ENCODE measurements at places on chromosomes 2 and 18.

DNA sequence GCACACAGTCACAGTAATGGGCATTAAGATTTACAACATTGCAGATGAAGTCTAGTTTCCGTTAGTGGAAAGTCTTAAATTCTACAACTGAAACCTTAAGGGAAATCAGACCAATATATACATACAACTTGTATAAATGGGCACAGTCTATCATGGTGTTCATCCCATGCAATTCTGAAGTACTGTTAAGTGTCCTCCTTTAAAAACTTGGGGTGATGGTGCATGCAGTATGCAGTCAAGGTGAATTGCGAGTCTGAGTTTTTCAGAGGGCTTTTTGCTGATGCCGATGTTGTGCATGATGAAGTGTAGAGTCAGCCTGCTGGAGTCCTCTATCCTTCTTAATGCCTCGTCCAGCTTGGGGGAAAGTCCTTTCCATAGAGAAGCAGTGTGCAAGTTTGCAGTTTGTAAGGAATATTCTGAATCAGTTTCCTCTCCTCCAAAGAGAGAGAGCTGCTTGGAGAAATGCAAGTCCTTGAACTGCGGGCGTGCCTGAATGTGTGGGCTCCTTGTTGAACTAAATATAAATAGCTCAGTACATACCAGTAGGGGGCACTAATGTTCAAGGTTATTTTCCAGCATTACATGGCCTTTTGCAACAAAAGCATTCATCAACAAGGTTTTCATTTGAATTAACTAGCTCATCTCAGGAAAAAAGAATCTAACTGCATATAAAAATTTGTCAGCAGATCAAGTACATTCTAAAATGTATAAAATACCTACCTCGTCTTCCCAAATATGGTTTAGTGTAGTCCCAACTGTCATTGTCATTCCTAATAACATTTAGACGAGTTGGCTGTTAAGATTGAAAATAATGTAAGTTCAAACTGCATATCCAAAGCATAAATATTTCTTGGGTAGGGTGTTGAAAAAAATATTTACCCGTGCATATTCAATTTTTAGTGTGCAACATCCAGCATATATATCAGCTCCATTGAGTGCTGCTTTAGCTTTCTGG lies 21.3 kb downstream of the HNRNPLL start:
- DNase-seq: peak; percentile 61

GRCh38 chr2:104870100-104870975 lies 16.4 kb downstream of the POU3F3 start:
- DNase-seq: no peak

GRCh38 chr2:222332116-222332515 lies 33.3 kb upstream of the PAX3 start:
- DNase-seq: no peak

DNA sequence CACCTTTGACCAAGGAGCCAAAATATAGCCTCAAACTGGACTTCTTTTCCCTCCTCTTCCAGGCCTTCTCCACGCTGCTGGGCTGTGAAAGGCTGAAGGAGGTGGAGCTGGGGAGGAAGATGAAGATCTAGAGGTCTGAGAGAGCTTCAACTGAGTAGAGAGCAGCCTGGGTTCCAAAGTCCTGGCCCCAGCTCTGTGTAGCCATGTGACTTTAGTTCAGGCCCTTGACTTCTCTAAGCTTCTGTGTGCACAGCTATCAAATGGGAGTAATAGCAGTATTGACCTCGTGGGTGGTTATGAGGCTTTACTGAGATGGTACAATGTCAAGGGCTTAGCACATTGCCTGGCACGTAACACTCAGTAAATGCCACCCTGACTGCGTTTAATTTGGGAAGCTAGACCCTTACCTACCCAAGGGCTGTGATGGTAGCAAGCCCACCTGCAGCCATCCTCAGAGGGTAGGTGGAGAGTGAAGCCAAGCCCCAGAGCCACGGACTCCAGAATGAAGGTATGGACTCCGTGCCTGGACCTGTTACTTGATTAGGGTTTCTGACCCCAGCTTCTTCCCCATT lies 38.4 kb downstream of the SERTAD2 start:
- no peak for DNase-seq

DNA sequence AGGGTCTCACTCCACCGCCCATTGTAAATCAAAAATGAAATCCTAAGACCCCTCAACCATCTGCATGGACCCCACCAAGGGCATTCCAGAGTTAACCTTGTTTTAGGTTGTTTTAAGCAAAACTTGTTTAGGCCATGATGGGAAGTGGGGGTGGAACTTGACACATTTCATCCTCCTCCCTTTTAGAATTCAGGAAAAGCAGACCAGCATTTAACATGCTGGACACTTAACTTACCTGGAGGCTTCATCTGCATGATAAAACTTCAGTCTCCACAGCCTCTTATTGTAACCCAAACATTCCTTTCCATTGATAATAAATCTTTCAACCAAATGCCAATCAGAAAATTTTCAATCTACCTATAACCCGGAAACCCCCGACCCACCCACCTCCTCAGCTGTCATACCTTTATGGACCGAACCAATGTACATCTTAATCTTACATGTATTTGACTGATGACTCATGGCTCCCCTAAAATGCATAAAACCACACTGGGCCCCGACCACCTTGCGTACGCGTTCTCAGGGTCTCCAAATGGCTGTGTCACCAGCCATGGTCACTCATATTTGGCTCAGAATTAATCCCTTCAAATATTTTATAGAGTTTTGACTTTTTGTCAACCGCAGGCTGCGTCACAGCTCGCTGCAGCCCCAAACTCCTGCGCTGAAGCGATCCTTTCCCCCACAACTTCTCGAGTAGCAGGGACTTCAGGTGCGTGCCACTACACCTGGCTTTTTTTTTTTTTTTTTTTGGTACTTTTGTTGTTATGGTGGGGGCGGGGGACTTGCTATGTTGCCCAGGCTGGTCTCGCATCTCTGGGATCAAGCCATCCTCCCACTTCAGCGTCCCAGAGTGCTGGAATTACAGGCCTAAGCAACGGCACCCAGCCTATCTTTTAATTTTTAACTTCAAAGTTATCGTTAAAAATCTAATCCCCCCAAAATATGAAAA lies 917 bp downstream of the MPPE1 start:
- no peak for DNase-seq

DNA sequence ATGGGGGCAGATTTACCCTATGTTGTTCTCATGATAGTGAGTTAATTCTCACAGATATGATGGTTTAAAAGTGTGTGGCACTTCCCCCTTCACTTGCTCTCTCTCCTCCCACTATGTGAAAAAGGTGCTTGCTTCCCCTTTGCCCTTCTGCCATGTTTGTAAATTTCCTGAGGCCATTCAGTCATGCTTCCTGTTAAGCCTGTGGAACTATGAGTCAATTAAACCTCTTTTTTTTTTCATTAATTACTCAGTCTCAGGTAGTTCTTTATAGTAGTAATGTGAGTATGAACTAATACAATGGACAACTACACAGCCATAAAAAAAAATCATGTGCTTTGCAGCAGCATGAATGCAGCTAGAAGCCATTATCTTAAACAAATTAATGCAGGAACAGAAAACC lies 118.5 kb downstream of the CALCRL start:
- no peak for DNase-seq

- DNase-seq: no peak
Measured at GRCh38 chr2:98514096-98514639, 69.5 kb downstream of the INPP4A start.

- DNase-seq: no peak
Measured at GRCh38 chr2:184562532-184562931, 35.8 kb upstream of the ZNF804A start.

DNA sequence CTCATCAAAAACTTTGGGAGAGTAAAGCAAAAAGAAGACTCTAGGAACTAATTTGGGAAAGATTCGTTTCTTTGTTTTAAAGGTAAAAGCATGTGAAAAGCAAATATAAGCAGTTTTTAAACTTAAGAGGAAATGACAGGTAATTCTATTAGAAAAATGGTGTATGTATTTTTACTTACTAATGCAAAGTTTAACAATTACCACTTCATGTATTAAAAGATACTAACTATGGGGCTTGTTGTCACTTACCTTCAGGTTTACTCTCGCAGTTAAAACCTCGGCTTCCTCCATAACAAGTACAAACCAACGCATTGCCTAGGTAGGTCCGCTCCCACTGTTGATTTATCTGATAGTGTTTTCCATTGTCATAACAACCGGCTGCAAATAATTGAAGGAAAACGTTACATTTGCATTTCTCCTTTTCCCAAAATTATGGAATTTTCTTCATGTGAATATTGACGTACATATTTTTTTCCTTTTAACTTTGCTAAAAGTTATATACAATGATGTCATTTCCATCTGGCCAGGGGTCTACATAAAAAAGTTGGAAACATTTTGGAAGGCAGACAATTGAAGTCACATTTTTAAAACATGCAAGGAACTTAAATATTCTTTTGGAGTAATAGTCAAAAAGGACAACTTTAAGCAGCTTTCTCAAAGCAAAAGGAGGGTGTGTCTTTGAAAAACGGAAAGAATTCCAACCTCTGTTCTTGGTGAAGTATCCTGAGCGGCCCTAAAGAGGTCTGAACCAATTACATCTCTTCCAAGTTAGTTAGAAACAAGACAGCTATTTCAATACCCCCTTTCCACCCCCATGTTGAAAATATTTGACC lies 1.2 kb downstream of the FN1 start:
- no peak for DNase-seq

DNA sequence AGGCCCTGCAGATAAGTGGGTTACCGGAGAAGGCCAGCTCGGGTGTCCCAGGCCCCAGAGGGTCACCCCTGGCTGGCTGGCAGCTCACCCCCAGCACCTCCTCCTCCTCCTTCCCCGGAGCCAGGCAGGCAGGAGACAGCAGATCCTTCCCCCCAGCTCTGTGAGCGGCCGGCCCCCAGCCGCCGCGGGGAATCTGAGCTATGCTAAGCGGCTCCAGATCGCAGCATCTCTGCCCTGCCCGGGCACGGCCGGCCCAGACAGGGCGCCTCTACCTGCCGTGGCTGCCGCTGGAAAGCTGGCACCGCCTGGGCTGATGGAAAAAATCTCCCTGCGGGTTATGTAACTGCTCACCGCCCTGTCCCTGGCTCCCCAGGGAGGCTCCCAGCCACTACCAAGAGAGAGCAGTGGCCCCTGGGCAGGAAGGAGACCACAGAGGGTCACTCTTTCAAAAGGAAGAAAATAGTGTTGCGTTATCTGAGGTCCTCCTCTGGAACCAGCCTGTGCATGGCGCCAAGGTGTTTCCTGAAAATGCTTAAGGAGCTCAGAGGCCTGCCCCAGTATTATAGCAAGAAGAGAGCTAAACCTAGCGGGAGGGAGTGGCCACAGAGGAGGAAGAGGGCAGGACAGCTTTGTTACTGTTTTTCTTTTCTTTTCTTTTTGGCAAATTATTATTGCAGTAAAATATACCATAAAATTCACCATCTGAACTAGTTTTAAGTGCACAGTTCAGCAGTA lies 179.0 kb downstream of the SMAD7 start:
- no peak for DNase-seq

- no peak for DNase-seq
Measured at GRCh38 chr2:170607171-170607570, 108.0 kb upstream of the SP5 start.

DNA sequence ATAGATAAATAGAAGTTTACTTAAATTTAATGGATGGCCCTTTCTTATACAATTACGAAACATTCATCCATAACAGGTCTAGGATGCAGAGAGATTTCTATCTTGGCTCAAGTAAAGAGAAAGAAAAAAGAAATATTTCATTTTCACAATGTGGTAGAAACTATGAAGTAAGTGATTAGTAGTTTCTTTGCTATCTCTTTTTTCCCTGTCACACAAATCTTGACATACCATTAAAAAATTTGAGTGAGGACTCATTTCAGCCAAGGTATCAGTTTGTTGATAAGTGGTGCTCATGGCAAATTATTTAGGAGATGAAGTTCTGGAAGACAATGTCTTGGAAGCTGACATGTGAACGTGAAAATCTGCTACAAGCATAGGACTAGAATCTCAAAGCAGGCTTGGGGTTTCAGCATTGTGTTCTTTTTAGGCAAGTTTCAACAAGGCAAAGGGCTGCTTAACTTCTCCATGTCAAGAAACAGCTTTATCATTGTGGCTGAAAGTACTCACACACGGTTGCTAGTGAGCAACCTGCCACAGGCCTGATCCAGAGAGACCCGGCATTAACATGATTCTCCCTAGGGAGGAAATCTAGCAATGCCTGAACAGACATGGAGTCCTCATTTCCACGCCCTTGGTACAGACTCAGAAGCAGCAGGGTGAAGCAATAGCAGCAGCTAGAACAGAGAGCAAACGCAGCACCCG lies 414.6 kb downstream of the DLGAP1 start:
- DNase-seq: no peak

DNA sequence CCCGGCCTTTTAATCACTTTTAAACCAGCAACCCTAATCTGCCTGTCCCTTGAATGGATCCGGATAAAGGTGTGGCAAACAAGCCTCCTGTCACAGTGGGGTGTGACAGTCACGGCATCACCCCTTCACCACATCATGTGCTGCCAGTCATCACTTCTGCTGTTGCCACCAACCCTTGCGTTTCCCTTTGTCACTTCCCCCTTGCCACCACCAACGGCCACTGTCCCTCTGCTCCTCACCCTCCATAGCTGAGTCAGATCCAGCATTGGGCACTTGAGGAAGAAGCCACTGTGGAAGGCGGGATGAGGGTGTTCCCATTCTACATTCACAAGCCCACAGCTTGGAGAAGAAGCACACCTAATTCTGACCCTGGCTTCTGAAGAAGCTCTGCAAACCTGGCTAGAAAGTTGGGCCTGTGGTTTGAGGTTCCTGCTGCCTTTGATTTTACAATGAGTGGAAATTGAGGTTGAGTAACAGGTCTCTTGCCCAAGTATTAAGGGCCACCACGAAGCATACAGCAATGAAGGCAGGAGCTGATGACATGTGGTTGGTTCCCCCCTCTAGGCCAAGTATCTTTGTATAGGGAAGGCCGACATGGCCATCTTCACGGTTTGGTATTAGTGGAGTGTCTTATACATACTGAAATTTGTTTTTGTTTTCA lies 22.9 kb upstream of the DARS1 start:
- peak; percentile 85 for DNase-seq

- DNase-seq: no peak
Measured at GRCh38 chr2:80527119-80527518, 222.6 kb upstream of the LRRTM1 start.

DNA sequence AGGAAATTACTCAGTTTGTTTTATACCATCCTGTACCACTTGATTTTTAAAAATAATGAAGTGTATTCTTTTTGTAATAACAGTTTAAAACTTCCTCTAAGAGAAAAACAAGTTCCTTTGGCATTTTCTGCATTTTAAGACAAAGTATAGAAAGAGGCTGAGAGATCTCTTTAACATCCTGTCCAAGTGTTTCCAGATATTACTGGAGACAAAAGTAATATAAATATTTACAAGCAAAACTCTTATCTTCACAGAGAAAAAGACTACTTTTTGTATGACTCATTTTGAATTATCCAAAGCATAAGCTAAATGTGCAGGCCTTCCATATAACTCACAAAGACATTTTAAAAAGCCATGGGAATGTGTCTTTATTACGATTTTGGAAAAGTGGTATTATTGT lies 221.1 kb downstream of the RDH14 start:
- no peak for DNase-seq

GRCh38 chr18:35038881-35039491 lies 2.2 kb upstream of the MAPRE2 start:
- no peak for DNase-seq

DNA sequence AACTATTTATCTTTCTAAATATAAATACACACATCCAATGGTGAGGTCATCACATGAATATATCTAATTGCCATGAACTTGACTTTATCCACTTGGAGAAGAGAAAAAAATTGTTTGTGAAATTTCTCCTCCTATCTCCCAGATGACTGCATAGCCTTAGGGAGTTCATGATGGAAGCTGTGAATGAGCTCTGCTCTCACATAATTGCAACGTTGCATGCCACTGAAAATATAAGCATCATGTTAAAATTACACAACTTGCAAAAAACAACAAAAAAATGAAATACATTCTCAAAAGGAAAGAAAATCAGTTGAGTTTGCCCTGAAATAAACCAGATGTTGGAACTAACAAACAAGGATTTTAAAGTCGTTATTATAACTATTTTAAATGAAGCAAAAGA lies 50.6 kb upstream of the OSR1 start:
- DNase-seq: no peak

All from stimulated activated effector memory CD8-positive, alpha-beta T cell treated with anti-CD3 and anti-CD28 coated beads, Interleukin-12 subunit alpha, Interleukin-12 subunit beta, amount 100 ng/mL, for 72 hours (primary cell).